ENCODE measurements at places on chromosomes 13 and 19. TPM values are rescaled to one million over a fixed set of nuclear protein-coding genes. Genes with fewer than 3 reads are reported as not detected.
A peak's percentile ranks its signal among the peaks of the same experiment; 100 is the strongest.

Gene NLRP5
- total RNA-seq, result not detected

Gene LILRA6
- 0.95 TPM for total RNA-seq

Gene CPB2
- total RNA-seq, result not detected

Gene SLC1A6
- total RNA-seq, result not detected

Gene ZSCAN18
- 73.1 TPM for total RNA-seq

Gene NCR1
- 0.32 TPM for total RNA-seq

Gene PLIN4
- 14.0 TPM for total RNA-seq

Gene PRRG2
- total RNA-seq, result 1.6 TPM

Gene ANKRD10
- total RNA-seq, result 324 TPM

Gene RGCC
- 21.1 TPM for total RNA-seq

Gene SMIM24
- total RNA-seq, result not detected

Gene SIGLEC5
- 0.32 TPM for total RNA-seq

Gene UHRF1
- total RNA-seq, result 8.5 TPM

Gene FLT3LG
- 3.4 TPM for total RNA-seq

DNA sequence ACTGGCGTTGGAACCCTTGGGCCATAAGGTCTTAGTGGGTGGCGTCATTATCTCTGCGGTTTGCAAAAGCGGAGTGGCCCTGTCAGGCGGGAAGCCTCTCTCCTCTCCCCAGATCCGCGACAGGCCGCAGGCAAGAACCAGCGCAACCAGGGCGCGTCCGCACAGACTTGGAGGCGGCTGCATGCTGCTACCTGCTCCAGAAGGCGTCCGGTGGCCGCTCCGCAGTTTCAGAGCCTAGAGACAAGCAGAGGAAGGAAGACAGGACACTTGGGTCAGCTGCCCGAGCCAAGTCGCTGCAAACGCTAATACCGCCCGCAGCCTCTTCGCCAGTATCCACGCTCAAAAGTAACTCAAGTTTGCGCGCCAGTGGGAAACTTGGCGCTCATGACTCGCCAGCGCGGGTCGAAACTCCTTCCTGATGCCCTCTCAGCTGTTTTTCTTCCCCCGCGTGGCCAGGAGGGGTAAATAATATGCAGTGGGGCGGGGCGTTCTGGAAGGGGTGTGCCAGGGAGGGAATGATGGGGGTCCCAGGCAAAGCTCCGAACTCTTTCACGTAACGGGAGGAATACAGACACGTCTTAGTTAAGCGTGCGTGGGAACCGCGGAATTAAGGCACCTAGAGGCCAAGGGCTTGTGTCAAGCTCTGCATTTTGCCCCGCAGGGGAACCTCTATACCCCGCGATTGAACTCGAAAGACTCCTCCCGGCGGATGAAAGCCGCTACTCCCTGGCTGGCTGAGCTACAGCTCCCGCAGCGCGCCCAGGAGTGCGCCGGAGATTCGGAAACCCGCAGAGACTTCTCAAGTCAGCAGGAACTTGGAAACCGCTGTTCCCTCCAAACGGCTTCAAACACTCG lies at the start of gene EDNRB:
TSS of gene EDNRB (minus strand) at position 441 of the 855 bp plus-strand sequence. CDS start at position 183, 258 bp downstream.
- DNase-seq, result no peak

GRCh38 chr13:30872685-30873461 lies 33.2 kb upstream of the MEDAG start:
- DNase-seq, result peak; percentile 59

- DNase-seq, result no peak
These were observed 185.7 kb downstream of the TEX29 start for GRCh38 chr13:111506125-111506524.

DNA sequence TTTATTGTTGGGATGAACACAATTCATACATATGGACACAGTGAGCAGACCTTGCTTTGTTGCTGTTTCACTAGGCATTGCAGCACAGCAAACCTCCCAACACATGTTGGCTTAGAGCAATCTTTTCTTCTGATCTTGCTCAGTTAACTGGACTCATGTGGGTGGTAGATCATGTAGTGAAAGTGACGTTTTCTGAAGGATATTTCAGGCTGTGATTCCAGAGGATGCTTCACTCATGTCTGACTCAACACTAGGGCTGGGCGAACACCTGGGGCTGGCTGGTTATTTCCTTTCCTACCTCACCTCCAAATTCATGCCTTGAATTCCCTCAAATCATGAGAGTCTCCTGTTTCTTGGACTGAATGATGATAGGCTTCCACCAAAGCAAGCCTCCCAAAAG lies 14.3 kb upstream of the LGALS13 start:
- DNase-seq, result no peak

DNA sequence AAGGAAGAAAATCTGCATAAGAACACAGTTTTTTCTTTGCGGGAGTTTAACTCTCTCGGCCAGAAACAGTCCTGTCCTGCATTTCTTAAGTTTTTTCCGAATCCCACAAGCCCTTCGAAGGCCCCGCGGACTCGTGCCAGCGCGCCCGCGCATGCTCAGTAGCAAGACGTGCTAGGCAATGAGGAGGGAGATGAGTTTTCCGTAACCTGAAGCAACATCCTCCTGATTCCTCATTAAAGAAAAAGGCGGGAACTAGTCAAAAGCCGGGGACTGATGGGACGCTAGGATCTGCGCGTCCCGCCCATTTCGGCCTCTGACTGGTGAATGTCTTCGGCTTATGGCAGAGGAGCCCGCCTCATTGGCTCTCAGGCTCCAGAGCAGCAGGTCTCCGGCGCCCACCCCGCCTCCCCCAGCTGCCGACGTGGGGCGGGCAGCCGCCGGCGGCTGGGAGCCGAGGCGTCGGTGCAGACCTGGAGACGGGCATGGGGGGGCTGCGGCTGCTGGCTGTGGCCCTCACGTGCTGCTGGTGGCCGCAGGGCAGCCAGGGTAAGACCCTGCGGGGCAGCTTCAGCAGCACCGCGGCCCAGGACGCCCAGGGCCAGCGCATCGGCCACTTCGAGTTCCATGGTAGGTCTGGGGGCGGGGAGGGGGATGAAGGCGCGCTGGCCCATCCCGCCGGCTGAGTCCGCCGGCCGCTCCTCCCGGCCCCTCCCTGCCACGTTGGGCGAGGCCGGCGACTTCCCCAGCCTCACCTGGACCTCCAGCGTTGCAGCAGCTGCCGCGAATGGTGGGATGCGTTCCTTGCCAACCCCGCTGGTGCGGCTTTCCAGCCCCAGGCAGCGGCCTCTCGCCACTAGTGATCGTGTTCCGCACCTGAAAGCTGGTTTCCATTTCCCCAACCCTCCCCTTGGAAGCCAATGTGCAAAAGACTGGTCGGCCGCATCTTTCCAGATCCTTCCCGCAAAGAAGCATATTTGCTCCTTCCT lies at the start of gene GPR180:
TSS of gene GPR180 (plus strand) at position 412 of the 986 bp plus-strand sequence. CDS start at position 483, 71 bp downstream.
- DNase-seq, result peak; percentile 98

GRCh38 chr13:38969187-38969586 lies 21.4 kb downstream of the STOML3 start:
- DNase-seq, result no peak

- DNase-seq, result no peak
These were observed 10.8 kb upstream of the ILF3 start for GRCh38 chr19:10643172-10643967.

DNA sequence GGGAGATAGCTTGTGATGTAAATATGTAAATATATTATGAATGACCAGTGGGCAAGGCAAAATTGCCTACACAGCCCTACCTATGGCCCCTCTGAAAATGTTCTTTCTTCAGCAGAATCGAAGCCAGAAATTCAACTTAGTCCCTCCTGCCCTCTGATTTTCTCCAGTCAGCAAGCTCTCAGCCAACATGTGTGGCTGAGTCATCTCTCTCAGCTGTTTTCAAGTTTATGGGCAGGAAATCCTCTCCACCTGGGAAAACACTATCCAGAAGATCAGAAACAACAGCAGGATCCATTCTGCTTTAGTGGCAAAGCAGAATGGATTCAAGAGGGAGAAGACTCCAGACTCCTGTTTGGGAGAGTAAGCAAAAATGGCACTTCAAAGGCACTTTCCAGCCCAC lies 8.9 kb upstream of the ZNF527 start:
- DNase-seq, result no peak

DNA sequence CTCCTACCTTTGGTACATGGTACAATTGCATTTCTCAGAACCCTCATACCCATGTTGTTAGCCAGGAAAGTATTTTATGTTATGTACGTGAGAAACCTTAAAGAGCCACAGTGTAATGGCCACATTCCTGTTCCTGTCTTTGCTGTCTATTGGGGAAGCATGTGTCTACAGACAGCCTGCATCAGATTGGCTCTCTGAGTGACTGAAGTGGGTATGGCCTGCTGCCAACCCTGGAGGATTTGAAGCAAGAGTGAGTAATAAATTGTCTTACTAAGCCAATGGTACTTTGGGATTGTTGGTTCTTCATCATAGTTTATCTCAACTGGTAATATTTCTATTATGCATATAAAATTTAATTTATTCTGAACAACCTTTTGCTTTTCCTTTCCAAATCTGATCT lies 574.1 kb downstream of the LMO7 start:
- DNase-seq, result no peak

GRCh38 chr19:18594096-18594823 lies 5.7 kb downstream of the REX1BD start:
- DNase-seq, result no peak

GRCh38 chr19:34837262-34837661 lies 64.2 kb upstream of the ZNF599 start:
- no peak for DNase-seq

DNA sequence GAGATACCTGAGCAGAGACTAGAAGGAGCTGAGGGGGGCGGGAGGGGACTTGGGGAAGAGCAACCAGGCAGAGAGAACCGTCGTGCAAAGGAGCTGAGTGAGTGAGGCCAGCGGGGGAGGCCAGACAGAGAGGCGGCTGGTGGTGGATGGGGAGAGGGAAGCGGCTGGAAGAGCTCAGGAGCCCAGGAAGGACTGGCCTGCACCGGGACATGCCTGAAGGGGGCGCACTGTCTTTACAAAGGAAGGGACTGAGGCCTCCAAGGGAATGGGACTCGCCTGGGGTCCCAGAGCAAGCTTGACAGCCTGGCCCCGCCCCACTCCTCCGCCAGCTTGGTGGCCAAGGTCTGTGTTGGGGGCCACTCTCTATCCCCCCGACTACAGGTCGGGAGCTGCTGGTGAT lies 14.9 kb downstream of the ONECUT3 start:
- DNase-seq, result no peak

GRCh38 chr13:71751073-71751472 lies 115.9 kb downstream of the DACH1 start:
- no peak for DNase-seq

DNA sequence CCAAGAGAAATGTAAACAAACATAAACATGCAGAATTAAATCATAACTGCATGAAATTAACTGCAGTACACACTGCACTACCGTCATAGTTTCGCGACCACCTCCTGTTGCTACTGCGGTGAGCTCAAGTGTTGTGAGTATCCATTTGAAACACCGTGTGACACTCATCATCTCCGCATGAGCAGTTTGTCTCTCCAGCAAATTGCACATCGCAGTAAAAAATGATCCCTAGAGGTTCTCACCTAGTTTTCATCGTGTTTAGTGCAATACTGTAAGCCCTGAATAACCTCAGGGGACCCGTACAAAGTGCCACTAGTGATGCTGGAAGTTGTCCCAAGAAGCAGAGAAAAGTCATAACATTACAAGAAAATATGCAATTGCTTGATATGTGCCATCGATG lies 147.7 kb downstream of the DPF1 start:
- no peak for DNase-seq

- no peak for DNase-seq
These were observed 23.3 kb downstream of the RBM26 start for GRCh38 chr13:79382545-79383275.

GRCh38 chr13:32316501-32316900 lies 1.2 kb downstream of the BRCA2 start:
- DNase-seq, result no peak

Data from urinary bladder (tissue), 4 donors.